ENCODE measurements at places on chromosomes 5 and 9.
A peak's percentile ranks its signal among the peaks of the same experiment; 100 is the strongest.

DNA sequence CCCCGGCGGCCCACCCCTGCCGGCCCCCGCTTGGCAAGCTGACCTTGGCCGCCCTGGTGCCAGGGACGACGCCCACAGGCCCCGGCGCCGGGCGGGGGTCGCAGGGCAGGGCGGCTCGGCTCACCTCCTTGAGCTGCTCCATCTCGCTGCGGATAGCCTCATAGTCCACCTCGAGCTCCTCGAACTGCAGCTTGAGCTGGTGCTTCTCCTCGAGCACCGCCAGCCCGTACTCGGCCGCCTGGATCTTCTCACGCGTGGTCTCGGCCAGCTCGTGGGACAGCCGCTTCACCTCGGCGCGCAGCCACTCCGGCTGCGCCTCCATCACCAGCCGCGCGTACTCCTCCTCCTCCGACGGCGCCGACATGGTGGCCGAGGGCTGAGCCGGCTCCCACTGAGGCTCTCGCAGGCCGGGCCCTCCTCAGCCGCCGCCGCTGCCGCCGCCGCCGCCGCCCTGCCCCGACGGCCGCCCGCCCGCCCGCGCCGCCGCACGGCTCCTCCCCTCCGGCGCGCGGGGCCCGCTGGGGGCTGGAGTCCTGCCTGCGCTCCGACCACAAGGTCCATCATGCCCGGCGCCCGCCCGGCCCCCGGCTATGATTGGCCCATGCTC is at the start of gene BICD2:
BICD2 (minus strand) TSS at position 453 of the 607 bp plus-strand sequence; CDS start at position 364, 89 bp downstream.
- no peak for DNase-seq

DNA sequence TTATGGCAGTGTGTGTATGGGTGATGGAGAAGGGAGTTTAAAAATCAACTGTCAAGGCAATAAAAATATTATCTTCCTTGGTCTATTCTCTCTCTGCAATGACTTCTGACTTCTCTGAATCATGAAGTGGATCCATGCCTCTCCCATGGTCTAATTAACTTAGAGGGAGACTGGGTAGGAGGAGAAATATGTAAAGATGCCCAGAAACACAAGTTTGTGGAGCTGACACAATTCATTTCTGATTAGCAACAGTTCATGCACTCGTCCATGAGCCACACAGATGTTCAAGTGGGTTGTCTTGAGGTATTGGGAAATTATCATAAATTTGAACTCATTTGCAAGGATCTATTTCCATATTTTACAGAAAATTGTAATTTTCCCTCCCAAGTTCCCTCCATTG is 38.1 kb downstream of the INSYN2B start:
- DNase-seq, result no peak

DNA sequence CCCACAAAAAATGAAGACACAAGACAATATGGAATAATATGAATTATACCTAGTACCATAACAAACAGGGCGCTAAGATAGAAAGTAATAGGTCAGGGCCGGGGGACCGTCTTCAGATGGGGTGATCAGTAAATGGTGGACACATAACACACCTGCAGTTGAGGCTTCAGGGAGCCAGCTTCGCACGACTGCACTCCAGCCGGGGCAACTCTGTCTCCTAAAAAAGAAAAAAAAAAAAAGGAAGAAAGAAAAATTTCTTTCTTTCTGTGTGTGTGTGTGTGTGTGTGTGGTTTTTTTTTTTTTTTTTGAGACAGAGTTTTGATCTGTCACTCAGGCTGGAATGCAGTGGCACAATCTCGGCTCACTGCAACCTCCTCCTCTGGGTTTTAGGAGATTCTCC is 75.0 kb upstream of the HSPA9 start:
- DNase-seq, result no peak

- peak; percentile 52 for DNase-seq
These were observed 289.2 kb upstream of the PTGER4 start for GRCh38 chr5:40390281-40391149.

- no peak for DNase-seq
These were observed 70.1 kb downstream of the TRIO start for GRCh38 chr5:14213253-14213652.

GRCh38 chr5:155867522-155868088 is 459.4 kb upstream of the SGCD start:
- DNase-seq, result no peak

GRCh38 chr5:104512063-104512825 is 949.7 kb upstream of the NUDT12 start:
- no peak for DNase-seq

DNA sequence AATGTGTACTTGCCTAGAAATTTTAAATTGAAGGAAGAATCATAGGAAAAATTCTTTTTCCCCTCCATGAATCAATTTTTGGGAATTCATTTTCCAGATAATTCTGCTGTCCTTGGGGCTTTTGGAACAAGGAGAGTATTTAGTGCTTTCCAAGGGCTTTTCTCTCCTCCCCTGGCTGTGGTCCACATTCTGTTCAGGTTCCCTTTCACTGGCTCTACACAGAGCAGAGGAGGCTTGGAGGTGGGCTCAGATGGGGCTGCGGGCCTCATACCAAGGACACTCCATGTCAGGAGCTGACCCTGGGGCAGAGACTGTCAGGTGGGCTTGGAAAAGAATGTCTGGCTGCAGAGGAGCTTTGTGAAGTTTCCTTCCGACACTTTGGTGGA is 128.1 kb downstream of the GADD45G start:
- no peak for DNase-seq
